HT-29 (cell line): ENCODE measurements at places on chromosomes 3 and 15. TPM values are rescaled to one million over a fixed set of nuclear protein-coding genes. Genes with fewer than 3 reads are reported as not detected.
A peak's percentile ranks its signal among the peaks of the same experiment; 100 is the strongest.

DNA sequence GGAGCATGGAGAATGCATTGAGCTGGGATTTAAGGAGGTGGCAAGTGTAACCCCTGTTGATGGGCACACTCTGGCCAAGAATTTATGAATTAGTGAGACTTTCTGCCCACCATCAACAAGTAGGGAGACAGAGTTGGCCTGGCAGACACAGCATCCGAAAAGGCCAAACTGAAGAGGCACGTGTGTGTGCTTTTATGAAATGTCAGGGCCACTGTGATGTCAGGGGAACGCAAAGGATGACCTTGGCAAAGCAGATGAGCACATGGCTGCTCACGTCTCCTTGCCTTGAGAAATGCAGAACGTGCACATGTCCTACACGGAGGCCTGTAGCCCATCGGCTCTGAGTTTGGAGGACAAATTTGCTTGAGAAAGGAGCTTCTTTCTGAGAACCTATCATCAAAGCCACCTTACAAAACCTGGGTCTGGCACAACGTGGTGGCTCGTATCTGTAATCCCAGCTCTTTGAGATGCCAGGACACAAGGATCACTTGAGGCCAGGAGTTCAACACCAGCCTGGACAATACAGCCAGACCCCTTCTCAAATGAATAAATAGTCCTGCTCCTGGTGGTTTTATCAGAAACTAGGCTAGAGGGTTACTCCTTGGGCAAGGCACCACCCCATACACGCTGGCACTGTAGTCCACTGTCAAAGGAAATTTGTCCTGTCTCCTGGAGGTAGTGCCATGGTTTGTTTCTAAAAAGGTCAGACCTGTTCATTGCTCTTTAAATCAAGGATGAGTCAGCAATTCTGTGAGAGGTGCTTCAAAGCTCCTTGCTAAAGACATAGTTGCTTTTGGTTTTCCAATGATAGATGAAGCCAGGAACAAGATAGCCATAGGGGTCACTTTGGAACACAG, 941 bp upstream of the SH3BP5 start:
- no peak for DNase-seq

DNA sequence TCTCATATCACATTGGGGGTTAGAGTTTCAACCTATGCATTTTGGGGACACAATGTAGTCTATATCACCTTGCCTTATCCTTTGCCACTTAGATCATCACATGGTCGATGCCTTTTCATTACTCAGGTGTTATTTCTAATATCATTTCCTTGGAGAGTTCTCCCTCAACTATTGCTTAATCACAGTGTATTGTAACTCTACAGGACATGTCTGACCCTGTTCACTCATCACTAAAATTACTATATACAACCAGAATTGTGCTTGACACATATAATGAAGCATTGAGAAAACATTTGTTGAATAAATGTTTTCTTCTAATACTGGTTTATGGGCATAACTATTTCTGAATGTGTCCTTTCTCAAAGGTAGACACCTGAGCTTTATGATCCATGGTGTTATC, 207.4 kb downstream of the EPHA6 start:
- no peak for DNase-seq

DNA sequence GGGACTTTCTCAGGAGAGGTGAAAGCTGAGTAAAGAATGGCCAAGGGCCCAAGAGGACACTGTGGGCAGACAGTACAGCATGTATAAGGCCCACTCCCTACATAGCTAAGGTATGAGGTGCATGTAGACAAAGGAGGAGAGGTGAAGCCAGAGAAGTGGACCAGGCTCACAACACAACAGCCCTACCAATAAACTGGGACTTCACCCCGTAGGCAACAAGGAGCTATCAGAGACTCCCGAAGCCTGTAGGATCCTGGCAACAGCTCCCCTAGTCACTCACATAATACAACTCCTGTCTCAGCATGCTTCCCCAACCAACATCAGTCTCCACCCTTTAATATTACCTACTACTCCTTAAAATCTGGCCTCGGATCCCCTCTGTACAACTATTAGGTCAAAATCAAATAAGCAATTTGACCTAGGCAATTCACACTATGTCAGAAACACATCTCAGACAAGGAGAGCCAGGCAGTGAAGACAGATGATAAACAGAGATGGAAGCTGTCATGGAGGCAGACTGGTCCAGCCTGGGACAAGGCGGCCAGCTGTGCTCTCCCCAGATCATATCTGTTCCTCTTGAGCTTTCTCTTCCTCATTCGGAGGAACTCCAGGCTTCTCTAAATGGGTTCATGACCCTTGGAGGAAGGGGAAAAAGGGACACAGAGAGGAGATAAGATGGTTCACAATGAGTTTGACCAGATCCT, 1.4 kb downstream of the XXYLT1 start:
- DNase-seq: no peak

GRCh38 chr3:40201770-40202169, 107.7 kb upstream of the EIF1B start:
- no peak for DNase-seq

DNA sequence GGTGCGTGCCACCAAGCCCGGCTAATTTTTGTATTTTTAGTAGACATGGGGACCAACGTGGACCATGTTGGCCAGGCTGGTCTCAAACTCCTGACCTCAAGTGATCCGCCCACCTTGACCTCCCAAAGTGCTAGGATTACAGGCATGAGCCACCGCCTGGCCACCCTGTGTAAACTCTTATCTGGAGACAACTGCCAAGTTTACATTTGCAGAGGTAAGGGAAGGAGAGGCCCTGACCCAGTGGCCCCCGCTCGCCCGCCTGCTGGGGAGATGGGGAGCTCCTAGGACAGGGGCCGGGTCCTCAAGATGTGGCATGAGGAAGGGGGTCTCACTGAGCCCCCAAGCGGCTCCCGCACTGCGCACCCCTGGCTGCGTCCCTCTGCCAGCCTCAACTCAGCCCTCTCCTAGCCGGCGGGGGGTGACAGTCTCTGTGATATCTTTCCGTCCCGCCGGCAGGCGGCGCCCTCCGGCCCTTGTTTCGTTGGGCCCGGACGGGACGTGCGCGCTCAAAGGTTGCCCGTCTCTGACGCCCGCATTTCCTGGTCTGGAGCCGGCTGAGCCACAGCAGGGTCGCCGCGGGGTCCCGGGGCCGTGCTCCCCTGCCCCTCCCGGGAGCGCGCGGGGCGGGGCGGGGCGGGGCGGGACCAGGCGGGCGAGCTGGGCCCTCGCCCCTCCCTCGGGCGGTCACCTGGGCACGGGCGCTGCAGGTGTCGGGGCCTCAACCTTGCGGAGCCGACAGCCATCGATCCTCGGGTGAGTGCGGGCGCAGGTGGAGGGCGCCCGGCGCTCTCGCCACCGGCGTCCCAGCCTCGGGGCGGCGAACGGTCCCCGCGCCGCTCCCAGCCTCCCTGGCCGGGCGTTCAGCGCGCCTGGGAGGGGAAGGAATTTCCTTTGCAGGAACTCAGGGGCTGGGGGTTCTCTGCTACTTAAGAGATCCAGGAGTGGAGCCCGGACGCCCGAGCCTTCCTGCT, at the start of gene GPR160:
TSS of gene GPR160 (plus strand) at position 533 of the 971 bp plus-strand sequence. CDS start 45,978 bp downstream, outside the sequence.
- peak; percentile 90 for DNase-seq

- no peak for DNase-seq
These were observed 75.5 kb downstream of the DAPK2 start for GRCh38 chr15:63970621-63971426.

DNA sequence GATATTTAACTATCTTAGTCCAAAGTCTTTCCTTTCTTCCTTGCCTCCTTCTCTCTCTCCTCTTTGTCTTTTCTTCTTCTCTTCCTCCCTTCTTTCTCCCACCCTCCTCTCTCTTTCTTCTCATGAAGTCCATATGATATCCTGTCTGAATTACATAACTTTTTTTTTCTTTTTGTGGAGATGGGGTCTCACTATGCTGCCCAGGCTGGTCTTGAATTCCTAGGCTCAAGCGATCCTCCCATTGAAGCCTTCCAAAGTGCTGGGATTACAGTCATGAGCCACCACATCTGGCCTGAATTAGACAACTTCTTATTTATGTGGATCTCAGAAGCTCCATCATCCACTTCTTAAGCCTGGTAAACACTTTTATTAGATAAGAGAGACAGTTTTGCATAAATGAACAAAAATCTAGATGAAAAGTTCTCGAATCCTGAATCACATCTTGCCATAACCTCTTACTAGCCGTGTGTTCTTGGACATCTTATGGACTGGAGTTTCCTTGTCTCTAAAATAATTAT, 206.5 kb downstream of the LPP start:
- no peak for DNase-seq

GRCh38 chr3:113255854-113256615, 44.7 kb downstream of the BOC start:
- no peak for DNase-seq

DNA sequence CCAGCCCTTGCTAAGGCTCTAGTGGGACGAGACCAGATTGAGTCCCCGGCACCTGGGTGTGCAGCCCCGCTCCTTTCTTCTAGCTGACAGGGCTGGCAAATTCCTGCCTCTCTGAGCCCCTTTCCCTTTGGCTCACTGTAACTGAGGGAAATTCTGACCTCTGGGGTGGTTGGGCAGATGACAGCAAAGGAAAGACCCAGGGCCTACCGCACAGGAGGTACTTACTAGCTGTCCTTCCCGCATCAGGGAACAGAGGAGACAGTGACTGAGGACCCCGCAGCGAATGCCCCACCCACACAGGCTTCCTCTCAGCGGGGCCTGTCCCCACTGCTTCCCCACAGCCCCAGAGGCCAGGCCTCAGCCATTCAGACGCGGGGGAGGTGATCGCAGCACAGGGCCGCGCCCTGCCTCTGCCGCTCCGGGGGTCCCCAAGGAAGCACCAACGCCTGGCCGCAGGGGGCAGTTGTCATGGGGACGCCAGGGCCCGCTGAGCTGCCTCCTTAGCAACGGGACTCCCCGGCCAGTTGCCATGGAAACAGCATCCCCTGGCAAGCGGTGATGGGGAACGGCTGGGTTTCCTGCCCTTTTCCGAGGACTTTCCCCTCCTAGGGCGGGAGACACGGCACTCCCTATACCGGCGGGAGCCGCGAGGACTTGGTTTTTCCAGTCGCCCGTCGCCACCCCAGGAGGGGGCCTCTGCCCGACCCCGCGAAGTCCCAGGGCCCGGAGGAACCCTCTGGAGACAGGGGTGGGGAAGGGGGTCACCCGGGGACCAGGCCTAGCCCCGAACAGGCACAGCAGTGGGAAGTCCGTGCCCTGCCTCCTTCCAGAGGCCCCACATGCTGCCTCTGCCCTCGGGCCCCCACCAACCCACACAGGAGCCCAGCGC, 50.1 kb downstream of the HCN4 start:
- DNase-seq: no peak

DNA sequence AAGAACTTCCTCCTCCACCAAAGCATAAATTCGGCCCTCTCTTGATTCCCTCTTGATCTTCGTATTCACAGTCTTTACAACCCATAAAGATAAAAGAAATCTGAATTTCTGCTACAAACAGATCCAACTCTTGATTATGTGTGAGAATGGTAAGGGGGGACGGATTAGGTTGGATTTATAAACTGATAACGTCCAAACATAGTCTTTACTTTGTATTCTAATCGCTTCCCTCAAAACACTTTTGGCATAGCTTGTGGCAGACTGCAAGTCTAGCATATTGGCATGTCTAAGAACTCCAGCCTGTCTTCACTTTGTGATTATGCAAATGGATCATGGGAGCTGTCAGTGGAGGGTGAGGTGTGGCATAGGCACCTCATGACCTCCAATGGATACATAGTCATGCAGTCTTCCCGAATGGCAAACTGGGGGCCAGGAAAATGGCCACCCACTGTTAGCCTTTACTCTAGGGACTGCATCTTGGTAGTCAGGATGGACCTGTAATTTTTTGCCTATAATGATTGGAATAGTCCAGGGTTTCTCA, 24.3 kb upstream of the GPR171 start:
- no peak for DNase-seq

DNA sequence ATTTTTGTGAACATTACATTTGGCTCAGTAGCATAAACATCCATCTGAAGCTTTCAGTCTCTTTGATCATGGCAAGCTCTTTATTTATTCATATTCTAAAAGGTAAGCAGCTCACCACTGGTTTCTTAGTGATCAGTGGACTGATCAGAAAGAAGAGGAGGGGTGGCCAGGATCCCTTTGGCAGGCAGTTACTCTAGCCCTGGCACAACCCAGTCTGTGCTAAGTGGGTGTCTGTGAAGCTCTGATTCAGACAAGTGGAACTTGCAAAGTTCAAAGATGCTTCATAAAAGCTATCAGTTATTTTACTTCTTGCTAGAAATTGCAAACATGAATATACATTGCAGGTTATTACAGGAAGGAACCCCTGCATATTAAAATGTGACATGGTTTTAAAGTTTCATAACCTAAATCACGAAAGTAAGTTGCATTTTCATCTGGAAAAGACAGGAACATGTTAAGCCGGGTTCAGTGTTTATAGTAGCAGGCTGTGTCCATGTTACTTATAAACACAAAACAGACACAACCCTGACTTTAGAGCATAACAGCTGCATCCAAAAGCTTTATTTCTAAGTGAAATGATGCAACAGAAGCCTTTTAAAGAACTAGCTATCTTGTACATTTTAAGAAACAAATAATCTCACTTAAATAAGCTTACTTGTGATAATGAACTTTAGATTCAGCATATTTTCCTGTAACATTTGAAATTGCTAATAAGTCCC, 785.3 kb downstream of the MCTP2 start:
- DNase-seq: no peak

DNA sequence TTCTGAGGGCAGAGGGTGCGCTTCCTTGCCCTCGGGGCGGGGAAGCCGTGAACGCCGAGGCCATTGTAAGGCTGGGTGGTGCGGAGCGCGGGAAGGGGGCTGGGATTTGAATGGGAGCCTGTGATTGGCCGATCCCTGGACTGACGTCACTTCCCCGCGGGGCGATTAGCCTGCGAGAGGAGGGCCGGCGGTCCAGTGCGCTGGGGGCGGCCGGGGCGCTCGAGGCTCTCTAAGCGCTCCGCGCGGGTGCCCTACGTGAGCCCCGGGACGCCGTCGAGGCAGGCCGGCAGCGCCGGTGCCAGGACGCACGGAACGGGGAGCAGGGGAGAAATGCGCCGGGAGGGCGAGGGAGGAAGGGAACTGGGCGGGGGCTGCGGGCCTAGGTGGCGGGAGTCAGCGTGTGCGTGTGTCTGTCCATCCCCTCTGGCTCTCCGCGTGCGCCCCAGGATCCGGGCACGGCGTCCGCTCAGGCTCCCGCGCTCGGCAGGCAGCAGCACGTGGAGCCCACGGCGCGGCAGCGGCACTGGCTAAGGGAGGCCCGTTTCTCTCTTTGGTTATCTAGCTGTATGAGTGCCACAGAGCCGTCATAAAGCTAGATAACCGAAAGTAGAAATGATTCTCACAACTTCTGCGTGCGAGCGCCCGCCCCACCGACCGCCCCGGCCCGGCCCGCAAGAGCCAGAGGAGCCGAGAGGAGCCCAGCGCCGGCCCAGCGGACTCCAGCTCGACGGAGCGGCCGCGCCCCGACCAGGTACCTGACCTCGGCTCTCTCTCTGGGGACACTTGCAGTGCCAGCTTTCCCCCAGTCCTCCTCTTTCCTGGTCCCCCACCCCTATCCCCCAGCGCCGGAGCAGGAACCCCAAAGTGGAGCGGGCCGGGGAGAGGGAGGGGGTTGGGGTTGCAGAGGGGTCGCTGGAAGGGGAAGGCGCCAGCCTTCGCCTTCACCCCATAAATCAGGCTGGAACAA, 33.1 kb upstream of the POLG start:
- DNase-seq: no peak

CPN2 gene
- total RNA-seq: not detected in 2 replicates

PARP15 gene
- total RNA-seq: not detected in 2 replicates

RCN2 gene
- total RNA-seq: 50.5 and 56.7 TPM in 2 replicates
